Ovary (tissue), 10 donors: ENCODE measurements at places on chromosomes 4 and X. TPM values are rescaled to one million over a fixed set of nuclear protein-coding genes. Genes with fewer than 3 reads are reported as not detected.

The ARSJ gene
- 5.6 TPM for total RNA-seq

The MUC7 gene
- not detected for total RNA-seq

The CYP4V2 gene
- 14.4 TPM for total RNA-seq

The SH2D1A gene
- not detected for total RNA-seq

The MID2 gene
- 22.1 TPM for total RNA-seq

The HERC5 gene
- total RNA-seq = 12.5 TPM

The PPARGC1A gene
- 2.2 TPM for total RNA-seq

The PKD2 gene
- 45.3 TPM for total RNA-seq

The SLITRK2 gene
- 0.15 TPM for total RNA-seq

The PDGFRA gene
- total RNA-seq = 469 TPM

The MAGEE2 gene
- not detected for total RNA-seq
